ENCODE measurements at places on chromosomes 16 and 17.

GRCh38 chr16:76676356-76676755 lies 399.2 kb downstream of the CNTNAP4 start:
- DNase-seq: no peak

- DNase-seq: no peak
Observed at GRCh38 chr17:81035521-81036196, 708 bp downstream of the BAIAP2 start.

DNA sequence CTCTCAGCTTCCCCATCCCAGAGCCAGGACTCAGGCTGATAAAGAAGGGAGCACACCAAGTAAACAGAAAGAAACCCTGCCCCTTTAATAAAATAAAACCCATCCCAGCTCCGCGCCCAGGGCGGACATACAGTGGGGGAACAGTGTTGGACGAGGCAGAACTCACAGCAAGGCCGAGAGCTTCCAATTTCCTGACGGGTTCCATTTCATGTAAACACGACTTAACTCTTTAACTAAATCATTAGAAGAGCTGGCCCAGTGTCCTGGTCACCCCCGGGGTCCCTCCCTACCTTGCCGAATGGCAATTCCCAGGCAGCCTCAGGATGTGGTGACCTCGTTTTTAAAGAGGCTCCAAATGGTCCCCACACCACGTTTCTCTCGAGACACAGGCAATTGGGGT lies 340.7 kb downstream of the FOXL1 start:
- DNase-seq: no peak

GRCh38 chr17:50914505-50915063 lies 48.4 kb upstream of the TOB1 start:
- DNase-seq: no peak

DNA sequence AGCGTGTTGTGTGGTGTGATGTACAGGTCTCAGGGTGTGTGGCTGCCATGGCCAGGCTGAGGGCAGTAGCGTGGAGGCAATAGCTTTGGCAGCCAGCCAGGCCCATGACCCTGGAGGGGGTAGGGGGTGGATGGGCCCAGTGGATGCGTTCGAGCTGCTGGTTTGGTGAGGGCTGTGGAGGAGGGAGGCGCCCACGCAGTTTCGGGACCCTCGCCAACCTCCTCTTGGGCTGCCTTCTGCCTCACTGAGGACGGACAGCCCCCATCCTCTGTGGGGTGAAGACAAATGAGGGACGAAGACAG lies 238.6 kb upstream of the GSE1 start:
- no peak for DNase-seq

GRCh38 chr17:48747445-48748363 lies 19.2 kb upstream of the HOXB13 start:
- no peak for DNase-seq

GRCh38 chr16:3780570-3780969 lies 63.2 kb upstream of the TRAP1 start:
- DNase-seq: no peak

DNA sequence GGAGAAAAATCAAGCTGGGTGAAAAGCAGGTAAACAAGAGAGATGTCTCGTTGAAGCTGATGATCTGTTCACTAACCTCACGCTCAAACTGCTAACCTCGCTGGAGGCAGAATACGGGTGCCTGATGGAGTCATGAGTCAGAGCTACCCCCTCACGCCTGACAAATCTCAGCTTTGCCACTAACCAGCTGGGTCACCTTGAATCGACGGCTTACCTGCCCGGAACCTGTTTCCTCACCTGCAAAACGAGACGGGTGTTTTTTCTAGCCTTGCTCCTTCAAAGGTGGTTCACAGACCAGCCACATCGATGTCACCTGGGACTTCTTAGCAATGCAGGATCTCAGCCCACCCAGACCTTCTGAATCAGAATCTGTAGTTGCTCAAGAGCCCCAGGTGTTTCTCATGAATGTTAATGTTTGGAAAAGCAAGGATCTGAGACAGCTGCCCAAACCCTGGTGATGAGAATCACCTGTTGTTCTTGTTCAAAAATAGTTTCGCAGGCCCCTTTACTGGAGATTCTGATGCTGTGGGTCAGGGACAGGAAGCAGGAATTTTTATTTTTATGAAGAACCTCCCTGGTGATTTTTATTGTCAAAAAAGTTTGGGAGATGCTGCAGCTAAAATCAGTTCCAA lies 56.9 kb downstream of the MARCHF10 start:
- DNase-seq: no peak
